Stimulated activated CD4-positive, alpha-beta T cell treated with anti-CD3 and anti-CD28 coated beads, TNF-alpha, amount 100 ng/mL, for 1 hour (primary cell): ENCODE measurements at places on chromosomes 5 and 9.

GRCh38 chr5:57575839-57576238 lies 93.2 kb upstream of the ACTBL2 start:
- DNase-seq, result no peak

GRCh38 chr9:130234340-130235260 lies 31.0 kb upstream of the HMCN2 start:
- no peak for DNase-seq

- DNase-seq, result no peak
These were observed 19.9 kb upstream of the FAM120A start for GRCh38 chr9:93431539-93432105.

DNA sequence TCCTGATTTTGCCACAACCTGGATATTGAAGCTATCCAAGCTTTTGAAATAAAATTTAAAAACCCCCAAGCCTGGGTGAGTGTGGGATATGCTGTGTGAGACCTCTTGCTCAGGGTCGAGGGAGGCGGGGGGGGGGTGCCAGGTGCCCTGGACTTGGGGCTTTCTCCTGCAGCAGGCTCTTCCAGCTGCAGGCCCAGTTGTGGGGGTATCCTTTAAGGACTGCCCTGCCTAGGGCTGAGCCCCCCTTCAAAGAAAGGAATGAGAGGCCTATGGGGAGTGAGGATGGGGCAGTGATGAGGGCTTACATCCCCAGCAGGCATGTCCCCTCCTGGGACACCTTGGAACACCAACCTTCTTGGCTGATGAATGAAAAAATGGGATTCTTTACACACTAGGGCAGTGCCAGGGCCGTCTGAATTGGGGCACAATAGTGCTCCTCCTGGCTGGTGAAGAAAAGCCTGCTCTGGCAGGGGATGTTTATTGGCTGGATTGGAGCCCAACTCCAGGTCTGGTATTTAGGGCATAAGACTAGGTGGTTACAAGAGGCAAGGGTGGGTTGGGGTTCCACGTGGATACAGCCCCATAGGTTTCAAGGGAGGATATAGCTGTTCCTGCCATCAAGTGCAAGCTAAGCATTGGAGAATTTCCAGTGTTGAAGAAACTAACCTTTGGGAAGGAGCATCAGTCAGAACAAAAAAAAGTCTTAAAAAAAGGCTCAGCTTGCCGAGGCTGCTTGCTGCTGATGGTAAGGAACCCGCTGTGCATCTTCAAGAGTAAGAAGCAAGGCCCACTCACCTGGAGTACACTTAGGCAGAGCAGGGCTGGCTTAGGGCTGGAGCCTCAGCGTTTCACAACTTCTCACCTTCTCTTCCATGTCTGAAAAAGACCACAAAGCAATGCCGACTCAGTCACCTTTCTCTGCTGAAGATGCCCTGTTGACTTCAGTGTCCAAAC lies 7.0 kb downstream of the HNRNPAB start:
- no peak for DNase-seq

- DNase-seq, result no peak
These were observed 73.5 kb downstream of the PPP2R2B start for GRCh38 chr5:146805081-146805480.

DNA sequence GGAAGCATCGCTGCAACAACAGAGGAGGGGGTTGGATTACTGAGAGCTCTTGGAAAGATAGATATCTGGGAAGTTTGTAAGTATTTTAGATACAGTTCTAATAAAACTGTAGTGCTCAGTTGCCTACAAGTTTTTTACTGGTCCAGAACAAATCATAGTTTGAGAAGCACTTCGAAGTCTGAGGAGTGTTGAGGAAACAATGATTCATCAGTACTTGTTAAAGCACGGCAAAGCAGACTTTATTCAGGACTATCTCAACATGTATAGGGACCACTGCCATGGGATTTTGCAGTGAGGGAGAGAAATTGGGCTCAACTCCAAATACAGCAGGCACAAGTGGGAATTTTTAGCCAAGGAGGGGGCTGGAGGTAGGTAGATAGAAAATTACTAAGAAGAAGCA lies 25.3 kb upstream of the RECK start:
- DNase-seq, result no peak
